ENCODE measurements at places on chromosomes 12 and 14.

- DNase-seq = peak; percentile 40
Measured at GRCh38 chr14:69615496-69616407, 4.4 kb downstream of the SUSD6 start.

- no peak for DNase-seq
Measured at GRCh38 chr14:93054006-93054405, 61.7 kb downstream of the ITPK1 start.

GRCh38 chr14:79661752-79662151 lies 549.6 kb downstream of the DIO2 start:
- DNase-seq = no peak

DNA sequence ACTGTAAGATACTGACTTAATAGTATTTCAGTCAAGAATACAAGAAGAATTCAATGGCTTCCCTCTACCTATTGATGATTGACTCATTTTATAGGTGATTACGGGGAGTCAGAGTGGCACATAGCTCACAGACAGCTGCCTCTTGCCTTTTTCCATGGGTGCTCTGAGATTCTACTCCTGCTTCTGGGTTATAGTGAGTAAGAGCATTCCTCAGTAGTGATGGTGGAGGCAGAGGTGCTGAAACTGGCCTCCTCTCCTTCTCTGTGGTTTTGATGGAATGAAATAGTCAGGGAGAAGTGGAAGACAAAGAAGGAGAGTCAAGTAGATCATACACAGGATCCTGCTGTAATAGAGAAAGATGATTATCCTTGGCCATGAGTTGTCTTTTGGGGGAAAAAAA lies 438.2 kb upstream of the FAR2 start:
- no peak for DNase-seq

DNA sequence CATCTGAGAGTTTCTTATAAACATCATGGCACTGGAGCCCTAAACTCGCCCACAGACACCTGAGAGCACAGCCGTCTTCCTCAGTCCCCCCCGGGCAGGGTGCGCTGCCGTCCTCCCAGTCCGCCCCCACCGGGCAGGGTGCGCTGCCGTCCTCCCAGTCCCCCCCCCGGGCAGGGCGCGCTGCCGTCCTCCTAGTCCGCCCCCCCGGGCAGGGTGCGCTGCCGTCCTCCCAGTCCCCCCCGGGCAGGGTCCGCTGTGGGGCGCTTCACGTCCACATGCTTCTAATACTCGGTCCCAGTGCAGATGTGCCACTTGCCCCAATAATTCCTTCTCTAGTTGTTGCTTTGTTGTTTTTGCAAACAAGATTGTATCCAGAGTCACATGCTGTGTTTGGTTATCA lies 6.9 kb upstream of the ADSS1 start:
- DNase-seq = no peak

GRCh38 chr14:24059841-24060388 lies 8.1 kb downstream of the CARMIL3 start:
- no peak for DNase-seq

DNA sequence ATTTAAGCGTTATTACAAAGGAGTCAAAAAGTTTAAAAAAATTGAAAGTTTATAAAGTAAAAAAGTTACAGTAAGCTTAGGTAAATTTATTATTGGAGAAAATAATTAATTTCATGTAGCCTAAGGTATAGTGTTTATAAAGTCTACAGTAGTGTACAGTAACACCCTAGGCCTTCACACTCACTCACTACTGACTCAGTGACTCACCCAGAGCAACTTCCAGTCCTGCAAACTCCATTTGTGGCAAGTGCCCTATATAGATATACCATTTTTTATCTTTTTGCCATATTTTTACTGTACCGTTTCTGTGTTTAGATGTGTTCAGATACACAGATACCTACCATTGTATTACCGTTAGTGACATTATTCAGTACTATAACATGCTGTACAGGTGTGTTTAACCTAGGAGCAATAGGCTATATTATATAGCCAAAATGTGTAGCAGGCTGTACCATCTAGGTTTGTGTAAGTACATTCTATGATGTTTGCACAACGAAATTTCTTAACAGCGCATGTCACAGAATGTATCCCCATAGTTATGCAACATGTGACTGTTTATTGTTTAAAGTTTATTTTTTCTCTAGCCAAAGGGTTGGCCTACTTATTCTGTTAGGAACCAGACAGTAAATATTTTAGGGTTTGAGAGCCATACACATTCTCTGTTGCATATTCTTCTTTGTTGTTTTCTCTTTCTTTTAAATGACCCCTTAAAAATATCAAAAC lies 155.5 kb downstream of the PCNX1 start:
- DNase-seq = no peak

DNA sequence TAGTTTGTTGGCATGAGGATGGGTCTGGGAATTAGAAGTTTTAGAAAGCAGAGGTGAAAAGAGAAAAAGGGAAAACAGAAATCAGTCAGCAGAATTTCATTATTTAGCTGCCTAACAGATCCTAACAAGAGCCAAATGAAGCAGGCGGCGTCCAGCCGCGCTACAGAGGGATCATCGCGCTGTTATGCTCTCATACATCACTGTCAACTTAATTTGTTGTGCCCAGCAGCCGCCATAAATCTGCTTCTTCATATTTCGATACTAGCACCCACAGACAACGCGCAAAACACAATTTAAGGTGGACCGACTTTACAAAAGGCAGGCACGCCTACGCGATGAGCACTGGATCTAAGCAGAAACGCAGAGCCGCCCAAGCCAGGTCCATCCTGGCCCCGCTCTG lies 66.7 kb downstream of the SETD3 start:
- no peak for DNase-seq

DNA sequence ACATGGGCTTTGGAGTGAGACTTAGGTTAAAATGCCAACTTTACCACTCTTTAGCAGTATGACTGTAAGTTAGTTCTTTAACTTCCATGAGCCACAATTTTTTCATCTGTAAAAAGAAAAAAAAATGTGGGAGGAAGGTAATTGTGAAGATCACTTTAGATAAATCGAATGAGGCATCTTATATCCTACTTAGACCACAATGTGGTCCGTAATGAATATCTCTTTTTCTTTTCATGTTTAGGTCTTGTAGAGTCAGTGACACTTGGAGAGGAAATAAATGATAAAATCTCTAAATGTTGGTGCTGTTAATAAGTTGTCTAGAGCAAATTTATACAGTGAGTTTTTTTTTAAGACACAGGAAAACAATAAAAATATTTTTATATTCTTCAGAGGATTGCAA lies 34.3 kb downstream of the RGS6 start:
- no peak for DNase-seq

DNA sequence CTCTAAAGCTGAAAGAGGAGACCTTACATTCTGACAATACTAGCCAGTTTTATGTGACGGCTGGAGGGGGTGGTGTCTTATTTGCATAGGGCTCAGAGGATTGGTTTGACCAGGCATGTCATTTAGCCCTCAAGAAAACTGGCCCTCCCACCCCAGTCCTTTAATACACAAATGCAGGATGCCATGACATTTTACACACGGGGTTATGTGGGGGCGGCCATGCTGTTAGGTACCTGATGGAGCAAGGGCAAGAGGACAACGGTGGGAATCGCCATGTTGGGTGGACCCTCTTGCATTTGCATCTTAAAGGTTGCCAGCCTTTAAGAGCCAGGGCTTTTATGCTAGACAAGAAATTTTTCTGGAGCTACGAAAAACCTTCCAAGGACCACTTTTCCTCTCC lies 23.3 kb downstream of the MDM2 start:
- DNase-seq = no peak

DNA sequence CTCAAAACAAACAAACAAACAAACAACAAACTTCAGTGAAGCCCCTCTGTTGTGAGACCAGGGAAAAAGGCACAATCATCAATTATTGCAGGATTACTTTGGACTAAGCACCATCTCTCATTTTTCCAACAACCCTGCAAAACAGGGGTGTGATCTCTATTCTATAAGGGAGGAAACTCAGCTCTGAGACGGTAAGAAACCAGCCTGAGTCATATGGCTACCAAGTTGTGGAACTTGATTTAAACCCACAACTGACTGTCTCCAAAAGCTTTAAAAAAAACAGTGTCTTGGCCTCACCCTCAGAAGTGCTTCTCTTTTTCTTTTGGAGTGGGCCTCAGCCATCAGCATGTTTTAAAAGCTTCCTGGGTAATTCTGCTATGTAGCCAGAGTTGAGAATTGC lies 49.8 kb downstream of the RIN3 start:
- DNase-seq = no peak

- DNase-seq = no peak
Measured at GRCh38 chr12:77372026-77372425, 306.7 kb upstream of the E2F7 start.

DNA sequence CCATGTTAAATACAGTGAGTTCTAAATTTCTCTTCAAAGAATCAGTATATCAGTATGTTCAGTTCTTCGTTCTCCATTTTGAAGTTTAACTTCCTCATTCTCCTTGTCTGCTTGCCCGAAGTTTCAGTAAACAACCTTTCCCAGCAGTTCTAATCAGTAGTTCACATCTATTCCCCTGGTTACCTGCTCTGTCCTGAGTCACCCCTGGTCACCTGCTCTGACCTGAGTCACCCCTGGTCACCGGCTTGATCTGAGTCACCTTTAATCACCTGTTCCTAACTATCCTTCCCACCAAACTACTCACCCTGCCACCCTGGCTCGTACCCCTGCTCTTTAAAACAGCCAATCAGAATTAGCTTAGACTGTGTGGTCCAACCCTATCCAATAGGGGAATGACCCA lies 9.4 kb upstream of the OR10G3 start:
- no peak for DNase-seq
